ENCODE measurements at places on chromosomes 16 and 17. TPM values are rescaled to one million over a fixed set of nuclear protein-coding genes. Genes with fewer than 3 reads are reported as not detected.

DNA sequence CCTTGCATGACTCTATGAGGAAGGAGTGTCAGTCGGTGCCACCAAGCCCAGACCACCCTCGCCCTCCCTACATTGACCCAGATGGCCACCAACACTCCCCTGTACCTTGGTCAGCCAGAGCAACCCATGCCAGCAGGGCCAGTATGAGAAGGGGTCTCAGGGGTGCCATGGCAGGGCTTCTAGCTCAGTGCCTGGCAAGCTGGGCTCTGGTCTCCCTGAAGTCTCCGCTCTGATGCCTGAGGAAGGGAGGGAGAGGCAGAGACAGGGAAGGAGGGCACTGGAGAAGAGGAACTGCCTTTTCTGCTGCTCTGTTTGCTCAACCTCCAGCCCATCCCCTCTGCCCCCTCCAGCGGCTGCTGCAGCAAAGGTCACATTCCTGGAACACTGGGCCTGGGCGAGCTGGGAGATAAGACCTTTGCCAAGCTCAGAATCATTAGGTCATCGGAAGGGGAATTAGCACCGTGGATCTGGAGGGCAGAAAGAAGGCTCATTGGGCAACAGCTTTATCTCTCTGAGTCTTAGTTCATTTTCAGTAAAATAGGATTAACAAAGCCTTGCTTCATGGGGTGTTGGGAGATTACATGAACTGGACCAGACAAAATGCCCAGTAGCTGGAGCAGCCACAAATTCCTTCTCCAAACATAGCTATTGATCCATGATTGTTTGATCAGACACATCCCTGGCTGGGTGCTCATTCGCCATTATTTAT is at the start of gene VTN:
Gene VTN, minus strand, starts transcription at position 273 of the 709 bp plus-strand sequence. Its CDS starts 104 bp downstream, at position 169.
- peak within 1 kb of the TSS; percentile 88 for H3K27ac ChIP-seq
- no peaks in the 10 kb centered on the region for H3K36me3 ChIP-seq
- H3K27me3 ChIP-seq = no peaks in the 10 kb centered on the region
- DNase-seq = no peak
- peaks cover 11% of the 10 kb centered on the region for H3K4me1 ChIP-seq

DNA sequence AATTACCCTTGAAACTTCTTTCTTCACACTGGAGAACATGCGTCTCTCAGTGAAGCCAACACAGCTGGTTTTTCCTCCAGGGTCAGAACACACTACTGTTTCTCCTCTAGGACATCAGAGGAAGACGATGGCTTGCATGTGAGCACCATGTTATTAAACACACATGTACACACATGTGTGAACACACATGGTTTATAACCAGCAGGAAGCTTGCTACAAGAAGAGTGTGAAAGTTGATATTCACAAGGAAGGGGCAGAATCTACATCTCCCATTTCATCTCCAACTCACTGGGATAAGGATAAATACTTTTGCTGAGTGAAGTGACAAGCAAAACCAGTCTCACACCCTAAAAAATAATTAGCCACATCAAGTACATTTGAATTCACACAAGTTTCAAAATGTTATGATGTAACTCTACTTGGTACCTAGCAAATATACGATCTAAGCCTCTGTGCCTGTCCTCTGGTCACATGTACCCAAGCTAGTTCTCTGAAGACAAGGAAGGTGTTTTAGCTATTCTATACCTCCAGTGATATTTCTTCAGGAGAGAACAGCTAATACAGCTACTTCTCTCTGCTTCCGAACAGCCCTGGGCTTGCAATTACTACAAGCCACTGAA is 127.7 kb downstream of the PARN start:
- no peaks in the 10 kb centered on the region for H3K27me3 ChIP-seq
- H3K36me3 ChIP-seq = no peaks in the 10 kb centered on the region
- no peak overlapping the region for H3K4me3 ChIP-seq
- no peak overlapping the region for H3K27ac ChIP-seq

DNA sequence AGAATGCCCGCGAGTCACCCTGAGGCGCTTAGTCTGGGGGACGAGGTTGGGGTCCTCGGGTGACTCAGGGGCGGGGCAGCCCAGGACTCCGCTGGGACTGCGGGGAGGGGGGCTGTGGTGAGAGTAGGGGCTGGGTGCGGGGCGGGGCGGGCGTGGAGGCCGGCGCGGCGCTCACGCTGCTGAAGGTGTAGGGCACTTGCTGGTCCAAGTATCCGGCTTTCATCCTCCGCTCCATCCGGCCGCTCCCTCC is 832 bp downstream of the ETV4 start:
- no peaks in the 10 kb centered on the region for H3K36me3 ChIP-seq
- peaks cover 14% of the 10 kb centered on the region for H3K4me1 ChIP-seq
- peaks cover 10% of the 10 kb centered on the region for H3K27me3 ChIP-seq

DNA sequence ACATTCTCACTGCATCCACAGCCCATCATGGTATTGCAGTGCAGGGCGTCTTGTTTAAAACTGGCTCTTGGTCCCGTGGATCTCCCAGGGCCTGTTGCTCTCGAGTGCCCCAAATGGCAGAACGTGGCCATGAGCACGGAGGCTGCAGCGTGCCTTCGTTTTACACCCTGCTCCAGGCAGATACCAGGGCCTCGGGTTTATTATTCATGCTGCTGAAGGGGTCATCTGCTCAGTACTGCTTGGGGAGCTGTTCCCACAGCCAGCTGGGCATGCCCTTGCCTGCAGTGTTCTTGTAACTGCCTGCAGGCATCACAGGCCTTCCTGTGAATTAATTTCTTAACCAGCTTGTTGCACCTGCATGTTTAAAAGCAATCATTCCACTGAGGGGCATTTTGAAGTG is 129.7 kb upstream of the CHMP6 start:
- peak overlapping the region; percentile 18 for H3K27ac ChIP-seq
- peaks cover 3% of the 10 kb centered on the region for H3K4me1 ChIP-seq
- no peaks in the 10 kb centered on the region for H3K36me3 ChIP-seq

DNA sequence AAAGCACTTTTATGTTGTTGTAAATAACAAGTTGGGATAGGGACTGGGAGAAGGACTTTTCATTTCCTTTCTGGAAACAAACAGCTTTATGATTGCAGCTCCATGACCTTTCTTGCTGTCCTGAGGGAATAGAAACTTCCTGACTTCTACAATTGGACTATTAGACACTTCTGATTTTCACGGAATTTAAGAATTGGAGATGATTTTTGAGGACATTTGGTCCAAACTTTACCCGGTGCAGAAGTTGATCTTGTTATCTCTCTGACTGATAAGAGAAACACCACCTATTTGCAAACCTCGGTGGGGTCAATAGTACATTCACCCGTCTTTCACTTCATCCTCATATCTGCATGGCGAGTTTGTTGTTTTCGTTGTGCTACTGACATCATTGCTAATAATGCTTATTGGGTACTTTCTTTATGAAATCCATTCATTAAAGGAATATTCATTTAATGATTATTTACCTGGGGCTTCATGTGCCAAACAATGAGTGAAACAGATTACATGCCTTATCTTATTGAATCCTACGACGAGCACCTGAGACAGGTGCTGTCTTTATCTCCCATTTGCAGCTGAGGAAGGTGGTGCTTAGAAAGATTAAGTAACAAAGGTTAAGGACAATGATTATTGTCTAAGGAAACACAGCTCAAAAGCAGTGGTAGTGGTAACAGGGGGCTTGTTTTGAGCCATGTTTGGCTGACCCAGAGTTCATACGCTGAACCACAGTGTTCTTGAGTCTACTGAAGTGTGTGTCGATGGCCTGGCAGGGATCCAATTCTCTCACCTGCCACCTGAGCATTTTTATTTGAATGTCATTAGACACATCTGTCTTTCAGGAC is 176.9 kb upstream of the FAM20A start:
- H3K36me3 ChIP-seq = no peaks in the 10 kb centered on the region
- no peaks in the 10 kb centered on the region for H3K4me1 ChIP-seq
- no peak for DNase-seq

- no peaks in the 10 kb centered on the region for H3K27me3 ChIP-seq
- peak overlapping the region; percentile 97 for H3K4me3 ChIP-seq
- H3K36me3 ChIP-seq = no peaks in the 10 kb centered on the region
- H3K27ac ChIP-seq = peak overlapping the region; percentile 82
Observed at GRCh38 chr16:89972244-89973234, 24.0 kb downstream of the DEF8 start.

DNA sequence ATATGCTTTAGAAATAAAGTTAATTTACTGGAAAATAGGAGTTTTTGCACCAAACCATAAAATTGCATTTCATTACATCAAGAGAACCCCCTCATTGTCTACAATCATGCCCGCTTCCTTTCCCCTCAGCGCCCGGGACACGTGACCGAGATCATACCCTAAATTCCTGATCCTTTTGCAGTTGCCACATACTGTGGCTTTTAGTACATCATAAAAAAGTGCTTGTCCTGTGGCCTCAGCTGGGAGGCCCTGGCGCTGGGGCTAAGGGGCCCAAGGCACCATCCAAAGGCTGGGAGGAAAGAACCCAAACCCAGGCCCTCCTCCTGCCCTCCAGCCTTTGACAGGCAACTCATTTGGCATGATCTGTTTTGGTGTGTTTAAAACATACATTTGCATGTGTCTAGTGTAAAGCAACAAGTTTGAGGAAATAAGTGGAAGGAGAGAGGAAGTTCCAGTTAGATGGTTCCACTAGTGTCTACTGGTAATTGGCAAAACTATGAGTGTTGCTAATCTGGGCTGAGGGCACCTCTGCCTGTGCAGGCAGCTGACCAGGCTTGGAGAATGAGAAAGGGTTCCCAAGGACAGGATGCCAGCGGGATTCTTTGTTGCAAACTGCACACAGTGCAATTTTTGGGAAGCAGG is 6.0 kb downstream of the CDK5R1 start:
- H3K36me3 ChIP-seq = peaks cover 12% of the 10 kb centered on the region
- no peaks in the 10 kb centered on the region for H3K27me3 ChIP-seq
- no peak for DNase-seq
- H3K27ac ChIP-seq = peak overlapping the region; percentile 59
- H3K4me1 ChIP-seq = peaks cover 81% of the 10 kb centered on the region

DNA sequence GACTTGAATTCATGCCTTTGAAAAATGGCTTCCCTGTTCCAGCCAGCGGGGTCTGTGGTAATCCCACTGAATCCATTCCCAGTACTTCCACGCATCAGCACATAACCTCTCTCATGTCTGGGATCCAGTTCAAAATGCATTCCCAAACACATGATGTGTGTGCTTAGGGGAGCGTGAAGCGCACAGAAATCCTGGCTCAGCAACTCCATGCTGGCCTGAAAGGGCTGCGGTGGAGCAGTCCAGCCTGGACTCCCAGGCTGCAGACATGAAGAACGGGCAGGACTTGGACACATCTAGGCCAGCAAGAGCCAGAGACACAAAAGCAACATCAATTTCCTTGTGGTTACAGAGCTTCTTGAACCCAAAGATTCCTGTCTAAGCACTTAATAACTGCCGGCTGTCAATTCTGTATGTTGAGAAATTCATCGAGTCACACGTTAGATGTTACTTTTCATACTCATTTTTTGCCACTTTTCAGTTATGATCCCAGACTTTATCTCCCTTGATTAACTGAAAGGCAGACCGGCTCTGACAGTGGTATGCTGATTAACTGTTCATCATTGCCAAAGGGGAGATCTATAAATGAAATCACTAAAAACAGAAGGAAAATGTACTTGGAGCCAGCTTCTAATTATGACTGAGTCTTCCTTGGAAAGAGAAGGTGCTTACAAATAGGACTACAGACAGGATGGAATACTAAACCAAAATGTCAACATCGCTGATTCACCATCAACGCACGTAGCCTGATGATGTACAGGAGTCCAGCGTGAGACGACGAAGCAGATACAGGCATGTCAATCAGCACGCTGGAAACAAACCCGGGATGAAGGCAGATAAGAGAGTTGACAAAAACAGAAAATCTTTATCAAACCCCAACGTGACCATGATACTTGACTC is 23.0 kb downstream of the NSMCE1 start:
- H3K4me1 ChIP-seq = peaks cover 19% of the 10 kb centered on the region
- no peaks in the 10 kb centered on the region for H3K27me3 ChIP-seq
- DNase-seq = no peak
- H3K4me3 ChIP-seq = no peak overlapping the region
- no peaks in the 10 kb centered on the region for H3K36me3 ChIP-seq

GRCh38 chr16:80079072-80079471 is 461.7 kb upstream of the DYNLRB2 start:
- no peaks in the 10 kb centered on the region for H3K4me1 ChIP-seq
- H3K27ac ChIP-seq = no peak overlapping the region
- H3K27me3 ChIP-seq = no peaks in the 10 kb centered on the region

- no peak for DNase-seq
- H3K36me3 ChIP-seq = no peaks in the 10 kb centered on the region
- peaks cover 52% of the 10 kb centered on the region for H3K4me1 ChIP-seq
- peak overlapping the region; percentile 94 for H3K27ac ChIP-seq
- H3K27me3 ChIP-seq = no peaks in the 10 kb centered on the region
Observed at GRCh38 chr17:46191322-46192188, 1.7 kb downstream of the KANSL1 start.

GRCh38 chr16:69830534-69831211 is 68.5 kb downstream of the WWP2 start:
- no peaks in the 10 kb centered on the region for H3K4me1 ChIP-seq
- no peaks in the 10 kb centered on the region for H3K27me3 ChIP-seq
- no peak overlapping the region for H3K4me3 ChIP-seq

- H3K27me3 ChIP-seq = no peaks in the 10 kb centered on the region
- no peak overlapping the region for H3K27ac ChIP-seq
- no peaks in the 10 kb centered on the region for H3K36me3 ChIP-seq
Observed at GRCh38 chr17:18028114-18028951, 10.6 kb downstream of the ATPAF2 start.

GRCh38 chr16:59341368-59341767 is 607.3 kb upstream of the GOT2 start:
- no peak overlapping the region for H3K4me3 ChIP-seq
- H3K27me3 ChIP-seq = no peaks in the 10 kb centered on the region
- no peaks in the 10 kb centered on the region for H3K36me3 ChIP-seq
- H3K4me1 ChIP-seq = no peaks in the 10 kb centered on the region
- no peak for DNase-seq

DNA sequence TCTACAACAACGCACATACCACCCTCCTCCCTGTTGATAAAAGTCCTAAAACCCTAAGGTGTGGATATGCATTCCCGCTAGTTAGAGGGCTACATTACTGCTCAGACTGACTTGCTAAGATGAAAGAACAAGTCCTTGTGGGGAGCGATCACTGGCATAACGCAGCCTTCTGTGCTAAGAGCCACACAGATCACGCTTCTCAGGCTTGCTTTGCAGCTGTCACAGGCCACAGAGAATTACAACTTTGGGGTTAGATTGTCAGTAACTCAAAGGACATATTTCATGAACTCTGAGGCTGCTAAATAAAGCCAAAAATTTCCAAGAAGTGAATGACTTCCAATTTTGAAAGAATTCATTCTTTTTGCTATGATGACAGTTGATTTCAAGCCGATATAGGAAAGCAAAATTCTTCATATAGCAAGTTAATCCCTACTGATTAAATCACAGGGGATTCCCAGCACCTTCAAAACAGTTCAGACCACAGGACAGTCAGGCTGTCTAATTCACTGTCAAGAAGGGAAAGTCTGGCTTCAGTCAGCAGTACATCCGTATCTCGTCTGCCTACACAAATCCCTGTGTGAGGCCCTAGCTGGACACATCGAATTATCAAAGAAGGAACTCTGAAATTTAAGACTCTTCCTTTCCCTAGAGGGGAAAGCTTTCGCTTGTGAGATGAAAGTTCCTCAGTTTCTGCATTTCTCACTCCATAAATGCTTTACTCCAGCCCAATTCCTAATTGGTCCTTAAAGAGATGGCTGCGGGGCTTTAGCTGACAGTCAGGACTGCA is 107.1 kb downstream of the VPS53 start:
- DNase-seq = no peak
- no peaks in the 10 kb centered on the region for H3K27me3 ChIP-seq
- no peaks in the 10 kb centered on the region for H3K4me1 ChIP-seq
- H3K27ac ChIP-seq = no peak overlapping the region

CEMP1 gene
- 2.8 TPM for total RNA-seq

GNG13 gene
- total RNA-seq = not detected

TNFSF13 gene
- 2.0 TPM for total RNA-seq

TNP2 gene
- not detected for total RNA-seq

CSH2 gene
- total RNA-seq = 4.2 TPM

ACSM5 gene
- total RNA-seq = not detected

CCL4L2 gene
- 10.0 TPM for total RNA-seq

SHCBP1 gene
- total RNA-seq = 0.32 TPM

Measured in naive thymus-derived CD4-positive, alpha-beta T cell (primary cell).